ENCODE measurements at places on chromosomes 1 and 21.

DNA sequence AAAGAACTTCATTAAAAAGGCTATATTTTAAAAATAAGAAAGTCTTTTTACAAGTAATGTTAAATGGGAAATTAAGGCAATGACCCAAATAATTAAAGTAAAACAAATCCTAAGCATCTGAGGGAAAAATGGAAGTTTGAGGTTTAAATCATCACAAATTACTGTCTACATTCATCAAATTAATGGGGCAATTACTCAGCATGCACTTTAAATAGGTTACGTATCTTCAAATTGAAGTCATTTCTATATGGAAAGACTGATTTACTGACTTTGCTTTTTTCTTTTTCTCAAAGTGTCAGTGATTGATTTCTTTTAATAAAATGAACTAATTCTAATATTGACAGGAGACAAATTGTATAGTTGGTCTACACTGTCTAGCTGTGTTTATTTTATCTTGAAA, 1452.3 kb downstream of the NCAM2 start:
- no peak for DNase-seq

GRCh38 chr1:44500181-44501046, 95.4 kb downstream of the RNF220 start:
- DNase-seq = peak; percentile 78

DNA sequence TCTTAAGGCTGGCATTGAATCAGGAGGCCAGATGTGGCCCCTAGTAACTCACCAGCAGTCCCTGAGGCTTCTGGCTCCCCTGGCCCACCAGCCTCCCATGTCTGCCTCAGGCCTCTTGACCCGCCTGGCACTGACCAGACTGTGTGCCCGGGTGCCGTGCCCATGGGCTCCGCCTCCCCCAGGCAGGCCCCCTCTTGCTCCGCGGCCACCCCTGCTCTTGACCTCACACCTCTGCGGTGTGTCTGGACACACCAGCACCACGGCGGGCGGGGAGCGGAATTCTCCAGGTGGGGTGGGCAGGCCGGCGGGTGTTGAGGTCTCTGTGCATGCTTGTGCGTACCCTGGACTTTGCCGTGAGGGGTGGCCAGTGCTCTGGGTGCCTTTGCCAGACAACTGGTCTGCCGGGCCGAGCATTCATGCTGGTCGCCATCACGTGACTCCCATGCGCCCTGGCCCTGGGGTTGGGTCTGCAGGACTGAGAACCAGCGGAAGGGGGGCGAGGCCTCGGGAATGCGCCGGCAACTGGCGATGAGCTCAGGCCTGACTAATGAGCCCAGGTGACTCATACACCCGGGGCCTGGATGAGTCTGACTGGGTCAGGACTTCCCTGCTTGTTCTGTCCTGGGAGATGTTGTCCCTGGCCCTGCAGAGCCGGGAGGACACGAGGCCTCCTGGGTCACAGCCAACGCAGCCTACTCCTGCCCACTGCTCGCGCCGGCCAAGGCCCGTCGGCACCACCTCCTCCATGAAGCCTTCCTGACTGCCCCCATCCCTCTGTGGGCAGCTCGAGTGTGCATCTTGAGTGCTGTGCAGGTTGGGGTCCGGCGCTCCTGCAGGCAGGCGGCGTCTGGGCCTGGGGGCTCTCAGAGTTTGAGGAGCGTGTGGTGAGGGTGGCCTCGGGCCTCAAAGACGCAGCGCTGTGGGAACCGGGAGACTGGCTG, 22.6 kb downstream of the COL18A1 start:
- DNase-seq = no peak

- no peak for DNase-seq
Measured at GRCh38 chr1:161119092-161119903, 1.4 kb downstream of the NIT1 start.

DNA sequence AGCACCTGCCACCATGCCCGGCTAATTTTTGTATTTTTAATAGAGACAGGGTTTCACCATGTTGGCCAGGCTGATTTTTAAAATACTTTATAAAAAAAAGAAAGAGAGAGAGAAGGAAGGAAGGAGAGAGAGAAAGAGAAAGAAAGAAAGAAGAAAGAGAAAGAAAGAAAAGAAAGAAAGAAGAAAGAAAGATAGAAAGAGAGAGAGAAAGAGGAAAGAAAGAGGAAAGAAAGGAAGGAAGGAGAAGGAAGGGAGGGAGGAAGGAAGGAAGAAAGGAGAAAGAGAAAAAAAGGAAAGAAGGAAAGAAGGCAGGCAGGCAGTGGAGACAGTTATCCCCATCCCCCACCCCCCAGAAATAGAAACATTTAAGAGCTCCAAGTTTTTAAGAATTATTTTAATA, 69.9 kb downstream of the TOMM20 start:
- no peak for DNase-seq

- DNase-seq = no peak
Measured at GRCh38 chr1:154957091-154957657, 1.3 kb upstream of the PBXIP1 start.

DNA sequence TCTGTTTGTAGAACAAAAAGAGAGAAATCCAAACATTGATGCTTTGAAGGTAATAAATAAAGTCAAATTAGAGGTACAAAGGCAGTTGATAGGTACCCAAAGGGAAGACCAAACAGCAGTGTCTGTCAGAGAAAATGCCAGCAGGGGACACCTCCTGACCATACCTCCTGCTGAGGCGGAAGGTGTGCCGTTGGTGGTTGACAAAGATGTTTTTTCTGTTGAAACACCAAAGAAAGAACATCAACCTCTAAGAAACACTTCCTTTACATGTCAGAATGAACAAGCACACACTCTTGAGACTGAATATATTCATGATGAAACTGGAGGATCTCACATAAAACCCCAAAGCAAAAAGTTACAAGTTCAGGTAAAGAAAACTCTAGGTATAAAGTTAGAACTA, 128.3 kb downstream of the MACF1 start:
- no peak for DNase-seq

- no peak for DNase-seq
Measured at GRCh38 chr1:92795166-92795565, 10.3 kb upstream of the EVI5 start.

GRCh38 chr1:99763956-99764355, 2.5 kb downstream of the FRRS1 start:
- DNase-seq = no peak

DNA sequence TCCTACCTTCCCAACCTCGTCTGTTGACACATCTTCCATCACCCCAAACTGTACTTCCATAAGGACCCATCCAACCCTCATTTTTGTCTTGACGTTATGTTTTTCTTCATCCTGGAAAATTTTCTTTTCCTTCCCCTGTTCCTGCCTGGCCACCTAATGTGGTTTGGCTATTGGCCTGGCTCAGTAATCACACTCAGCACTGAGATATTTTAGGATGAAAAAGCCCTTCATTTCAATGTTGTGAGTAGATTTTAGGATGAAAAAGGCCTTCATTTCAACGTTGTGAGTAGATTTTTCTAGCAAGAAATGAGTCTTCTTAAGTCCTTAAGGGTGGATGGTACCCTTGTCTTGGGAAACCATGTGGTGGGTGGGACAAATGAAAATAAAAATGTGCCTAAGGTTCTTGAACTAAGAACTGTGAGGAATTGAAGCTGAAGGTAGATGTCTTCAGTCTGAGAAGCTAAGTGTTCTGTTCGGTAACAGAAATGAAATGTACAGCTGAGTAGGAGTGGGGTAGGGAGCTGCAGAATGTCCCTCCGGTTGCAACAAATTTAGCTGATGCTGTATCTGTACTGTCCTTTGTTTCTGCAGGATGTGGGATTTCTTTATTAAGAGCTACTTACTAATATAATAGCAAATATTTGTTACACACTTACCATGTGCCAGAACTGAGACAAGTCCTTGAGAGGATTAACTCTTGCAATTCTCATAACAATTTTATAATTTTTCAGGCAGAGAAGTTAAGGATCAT, 36.1 kb downstream of the DNTTIP2 start:
- DNase-seq = no peak

DNA sequence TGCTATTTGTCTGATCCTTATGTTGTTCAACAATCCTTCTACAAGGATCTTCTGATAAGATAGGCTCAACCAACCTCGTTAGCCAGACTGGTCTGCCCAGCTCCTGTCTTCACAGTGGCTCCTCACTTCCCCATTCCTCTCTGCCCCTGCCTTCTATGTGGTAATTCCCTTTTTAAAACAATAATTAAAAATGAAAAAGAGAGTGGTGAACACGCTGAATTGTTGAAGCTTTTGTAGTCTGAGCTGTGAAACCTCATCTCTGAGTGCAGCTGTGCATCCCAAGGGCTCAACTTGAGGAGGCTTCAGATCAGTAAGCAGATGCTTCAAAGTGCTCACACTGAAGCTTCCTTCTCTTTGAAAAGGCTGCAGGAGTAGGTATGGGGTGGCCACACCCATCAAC, 70.7 kb upstream of the JUN start:
- DNase-seq = no peak

DNA sequence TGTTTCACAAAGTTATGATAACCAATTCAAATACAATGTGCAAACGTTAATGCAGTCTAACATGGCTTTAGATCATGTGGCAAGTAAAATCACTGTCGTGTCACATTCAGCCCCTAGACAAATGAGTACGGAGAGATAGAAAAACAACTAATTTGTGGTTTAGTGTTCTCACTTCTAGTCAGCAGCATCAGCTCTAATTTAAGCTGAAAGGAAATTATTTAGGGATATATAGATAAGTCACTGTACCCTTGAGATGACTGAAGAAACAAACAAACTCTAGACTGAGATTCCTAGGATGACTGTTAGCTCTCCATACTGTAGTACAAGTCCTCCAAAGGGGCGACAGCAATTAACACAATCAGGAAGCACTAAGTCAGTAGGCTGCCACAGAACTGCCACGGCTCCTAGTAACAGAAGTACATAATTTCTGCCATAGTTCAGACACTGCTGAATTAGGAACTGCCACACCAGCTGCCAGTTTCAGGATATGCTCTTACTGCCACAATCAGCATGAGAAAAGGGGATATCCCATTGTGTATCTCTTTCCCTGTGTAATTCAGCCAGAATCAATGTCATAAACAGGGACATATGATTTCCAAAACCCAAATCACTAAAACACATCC, 150.4 kb upstream of the NEGR1 start:
- DNase-seq = no peak

- peak; percentile 66 for DNase-seq
Measured at GRCh38 chr21:32135401-32136363, 143.2 kb downstream of the MIS18A start.

DNA sequence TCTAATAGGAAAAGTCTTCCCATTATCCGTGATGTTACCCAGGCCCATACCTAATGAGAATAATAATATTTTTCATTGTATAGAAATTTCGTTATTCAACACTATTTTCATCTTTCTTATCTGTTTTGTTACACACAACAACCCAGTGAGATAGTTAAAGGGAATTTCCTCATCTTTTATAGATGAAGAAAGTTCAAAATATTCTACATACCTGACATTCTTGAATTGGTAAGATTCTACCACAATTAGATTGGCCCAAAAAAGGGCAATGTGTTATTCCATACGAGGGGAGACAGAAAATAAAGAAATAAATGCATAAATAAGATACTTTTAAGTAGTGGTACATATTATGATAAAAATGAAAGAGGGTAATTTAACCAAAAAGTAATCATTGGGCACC, 405.5 kb upstream of the ADAMTS5 start:
- DNase-seq = no peak

- DNase-seq = no peak
Measured at GRCh38 chr1:7006996-7007871, 222.0 kb downstream of the CAMTA1 start.

DNA sequence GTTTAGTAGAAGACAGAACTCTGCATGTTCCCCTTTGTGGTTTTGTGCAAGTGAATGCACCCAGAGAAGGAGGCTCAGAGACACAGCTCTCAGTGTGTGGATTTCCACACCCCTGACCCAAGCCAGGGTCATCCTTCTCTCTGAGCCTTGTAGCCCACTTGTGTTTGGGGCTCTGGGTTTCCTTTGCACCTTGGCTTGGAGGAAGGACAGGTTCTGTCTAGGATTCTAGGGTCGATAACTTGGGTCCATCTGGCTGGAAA, 27.2 kb downstream of the MYOG start:
- DNase-seq = no peak

- no peak for DNase-seq
Measured at GRCh38 chr1:51708911-51709760, 92.2 kb downstream of the OSBPL9 start.

GRCh38 chr1:114093624-114094362, 59.9 kb downstream of the SYT6 start:
- no peak for DNase-seq

DNA sequence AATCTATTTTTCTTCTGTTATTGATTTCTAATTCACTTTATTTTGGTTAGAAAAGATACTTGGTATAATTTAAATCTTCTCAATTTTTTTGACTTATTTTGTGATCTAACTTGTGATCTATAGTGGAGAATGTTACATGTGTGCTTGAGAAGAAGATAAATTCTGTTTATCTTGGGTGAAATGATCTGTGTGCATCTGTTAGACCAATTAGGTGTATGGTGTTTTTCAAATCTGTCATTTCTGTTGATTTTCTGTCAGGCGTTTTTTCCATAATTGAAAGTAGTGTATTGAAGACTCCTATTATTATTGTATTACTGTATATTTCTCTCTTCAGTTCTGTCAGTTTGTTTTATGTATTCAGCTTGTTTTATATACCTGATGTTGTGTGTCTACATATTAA, 1668.3 kb downstream of the PLA2G4A start:
- no peak for DNase-seq

- DNase-seq = peak; percentile 46
Measured at GRCh38 chr1:220189750-220190347, 82.4 kb downstream of the RAB3GAP2 start.

GRCh38 chr1:223700388-223700918, 11.9 kb upstream of the CAPN2 start:
- DNase-seq = no peak

- DNase-seq = no peak
Measured at GRCh38 chr21:41119901-41120300, 48.1 kb upstream of the BACE2 start.

- DNase-seq = no peak
Measured at GRCh38 chr1:39689214-39689613, 2.0 kb downstream of the HPCAL4 start.

GRCh38 chr1:9996624-9997582, at the start of gene RBP7:
RBP7 (plus strand) TSS chr1:9997228; CDS start chr1:9997259, 31 bp downstream.
- DNase-seq = no peak

- DNase-seq = no peak
Measured at GRCh38 chr1:237293804-237294203, 251.8 kb downstream of the RYR2 start.
